Activated B cell treated with CpG ODN at 0.5 μM for 24 hours (primary cell): ENCODE measurements at places on chromosomes 5 and 9.

DNA sequence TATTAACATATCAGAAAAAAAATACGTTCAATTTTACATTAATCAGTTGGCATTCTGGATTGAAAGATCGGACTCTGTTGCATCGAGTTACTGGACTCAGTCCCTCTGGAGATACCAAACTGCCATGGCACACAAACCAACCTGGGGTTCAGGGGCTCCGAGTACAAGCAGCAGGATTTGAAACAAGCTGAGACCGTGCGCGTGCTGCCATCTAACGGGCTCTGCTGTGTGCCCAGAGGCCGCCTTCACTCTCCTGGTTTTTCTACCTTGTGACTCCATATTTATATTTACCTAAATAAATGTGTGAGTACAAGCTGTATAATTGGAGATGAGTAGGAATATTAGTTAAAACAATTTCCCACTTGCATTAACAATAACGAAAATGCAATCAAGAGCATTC lies 48.2 kb downstream of the ANXA1 start:
- DNase-seq: no peak

DNA sequence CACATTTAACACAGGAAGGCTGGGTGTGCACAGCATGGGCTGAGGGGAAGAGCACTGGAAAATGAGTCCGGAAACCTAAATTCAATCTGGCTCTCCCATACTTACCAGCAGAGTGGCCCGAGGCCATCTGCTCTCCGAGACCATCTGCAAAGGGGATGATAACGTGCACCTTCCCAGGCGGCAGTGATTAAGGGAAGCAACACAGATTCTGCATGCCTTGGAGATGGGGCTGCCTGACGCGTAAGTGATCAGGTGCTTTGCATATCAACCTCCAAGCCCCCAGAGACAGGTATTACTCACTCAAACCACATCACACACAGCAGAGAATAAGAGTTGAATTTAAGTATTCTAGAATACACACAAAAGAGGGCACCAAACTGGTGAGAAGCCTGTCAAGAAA lies 9.1 kb downstream of the EPB41L4B start:
- DNase-seq: no peak

DNA sequence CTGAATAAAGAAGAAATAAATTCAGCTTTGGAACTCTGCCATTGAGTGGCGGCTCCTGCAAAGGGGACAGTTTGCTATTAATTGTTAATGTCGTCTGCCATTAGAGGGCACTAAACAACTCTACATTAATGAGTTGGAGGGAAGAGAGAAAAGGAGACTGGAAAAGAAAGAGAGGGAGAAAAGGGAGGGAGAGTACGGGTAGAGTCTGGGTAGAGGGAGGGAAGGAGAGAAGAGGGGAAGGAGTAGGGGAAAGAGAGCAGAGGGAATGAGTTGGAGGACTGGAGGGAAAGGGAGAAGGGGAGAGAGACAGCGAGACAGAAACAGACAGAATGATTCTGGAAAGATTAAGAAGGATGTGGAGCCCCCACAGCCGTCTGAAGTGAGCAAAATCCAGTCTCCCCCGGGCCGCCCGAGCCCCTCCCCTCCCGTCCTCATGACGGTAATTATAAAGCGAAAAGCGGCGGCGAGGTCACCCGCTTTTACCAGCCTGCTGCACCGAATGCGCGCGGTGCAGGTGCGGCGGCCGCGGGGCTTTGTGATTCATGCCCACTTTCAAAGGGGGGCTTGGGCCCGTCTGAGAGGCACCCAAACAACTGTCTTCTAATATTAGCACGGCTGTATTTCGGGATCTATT lies 1.9 kb upstream of the FST start:
- DNase-seq: no peak

DNA sequence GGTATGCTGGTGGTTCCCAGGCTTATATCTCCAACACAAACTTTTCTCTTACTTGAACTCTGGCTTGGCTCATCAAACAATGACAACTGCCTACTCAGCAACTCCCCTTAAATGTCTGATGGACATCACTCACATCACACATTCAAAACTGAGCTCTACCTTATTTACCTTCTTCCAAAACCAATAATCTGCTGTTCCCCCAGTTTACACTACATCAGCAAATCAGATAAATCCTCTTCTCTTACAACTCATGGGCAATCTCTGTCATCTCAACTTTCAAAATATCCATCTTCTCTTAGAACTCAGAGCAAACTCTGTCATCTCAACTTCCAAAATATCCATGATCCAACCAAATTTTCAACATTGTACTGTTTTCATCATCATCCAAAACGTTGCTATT lies 2347.9 kb upstream of the ACO1 start:
- DNase-seq: no peak

- DNase-seq: no peak
Observed at GRCh38 chr9:14393418-14393817, 79.5 kb upstream of the NFIB start.

DNA sequence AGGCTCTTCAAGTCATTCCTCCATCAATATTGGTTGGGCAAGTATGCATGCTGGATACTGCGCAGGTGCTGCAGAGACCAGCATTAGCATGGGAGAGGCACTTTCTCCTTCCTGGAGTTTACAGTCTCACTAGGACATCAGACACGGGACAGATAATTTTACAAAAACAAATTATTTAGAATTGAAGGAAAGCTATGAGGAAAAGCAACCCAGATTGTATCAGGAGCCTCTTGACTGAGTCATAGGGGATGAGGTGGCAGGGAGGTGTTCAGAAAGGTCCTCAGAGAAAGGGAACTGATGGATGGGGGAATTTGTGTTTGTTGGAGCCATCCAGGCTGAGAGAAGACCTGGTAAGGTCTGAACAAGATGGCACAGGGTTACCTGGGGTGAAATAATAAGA lies 24.5 kb upstream of the RAB14 start:
- DNase-seq: no peak

- no peak for DNase-seq
Observed at GRCh38 chr9:123716339-123716945, 213.5 kb downstream of the DENND1A start.
